ENCODE measurements at places on chromosomes 5 and 9.

GRCh38 chr5:67066815-67067214 is 129.8 kb downstream of the CD180 start:
- DNase-seq = no peak

DNA sequence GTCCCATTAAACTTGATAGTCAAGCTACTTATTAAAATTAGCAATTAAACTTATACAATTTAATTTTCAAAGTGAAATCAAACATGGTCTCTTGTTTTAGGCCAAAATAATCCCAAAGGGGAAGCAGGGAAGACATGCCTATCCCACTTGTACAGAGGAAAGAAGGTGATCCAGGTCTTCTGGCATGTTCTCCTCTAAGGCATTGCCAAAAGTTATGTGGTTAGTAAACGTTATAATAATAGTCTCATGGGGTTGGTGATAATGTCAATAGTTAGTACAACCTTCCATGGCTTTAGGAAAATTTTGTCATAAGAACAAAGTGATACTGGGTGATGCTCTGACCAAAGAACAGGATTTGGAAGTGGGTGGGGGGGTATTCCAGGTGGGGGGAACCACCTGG is 52.8 kb downstream of the ROR2 start:
- DNase-seq = no peak

DNA sequence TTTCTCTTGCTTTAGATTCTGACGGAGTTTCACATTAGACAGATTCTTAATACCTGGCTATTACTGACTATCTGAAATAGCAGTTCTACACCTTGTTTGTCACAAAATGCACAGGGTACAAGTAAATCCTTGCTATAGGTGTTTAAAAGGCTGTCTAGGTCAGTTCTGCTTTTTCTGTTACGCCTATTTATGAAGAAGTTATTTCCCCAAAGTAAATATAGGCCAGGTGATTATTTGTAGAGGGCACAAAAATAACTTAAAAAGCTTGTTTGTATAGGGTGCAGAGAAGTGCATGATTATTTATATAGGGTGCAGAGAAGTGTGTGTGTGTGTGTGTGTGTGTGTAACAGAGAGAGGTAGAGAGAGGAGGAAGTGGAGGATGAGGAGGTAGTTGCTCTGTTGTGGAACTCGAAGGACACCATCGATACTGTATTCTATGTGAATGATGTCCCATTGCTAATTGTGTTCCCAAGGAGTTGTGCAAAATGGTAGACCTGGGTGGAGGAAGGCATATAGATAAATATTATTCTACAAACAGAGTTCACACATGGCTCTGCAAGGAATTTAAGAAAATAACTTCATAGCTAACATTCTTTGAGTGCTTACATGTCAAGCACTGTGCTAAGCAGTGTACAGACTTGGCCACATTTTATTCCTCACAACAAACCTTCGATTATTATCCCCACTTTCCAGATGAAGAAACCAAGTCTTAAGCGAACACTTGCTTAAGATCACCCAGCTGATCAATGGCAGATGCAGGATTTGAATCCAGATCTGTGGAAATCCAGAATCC is 96.3 kb upstream of the EQTN start:
- DNase-seq = no peak

DNA sequence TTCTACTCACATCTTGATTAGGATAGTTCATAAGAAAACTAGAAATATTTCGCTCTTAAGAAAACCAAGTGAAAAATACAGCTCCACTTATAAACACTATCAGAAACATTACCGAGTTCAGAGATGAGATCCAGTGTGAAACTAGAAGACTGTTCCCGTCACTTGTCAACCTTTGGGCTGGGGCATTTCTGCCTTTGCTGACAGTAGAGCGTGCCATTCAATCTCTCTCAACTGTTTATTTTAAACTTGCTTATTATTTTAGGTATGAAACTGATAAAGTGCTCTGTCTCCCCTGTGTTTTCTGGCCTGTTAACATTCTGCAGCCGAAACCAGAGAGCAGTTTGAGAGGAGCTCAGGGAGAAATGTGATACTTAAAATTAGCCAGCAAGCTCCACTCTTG is 16.7 kb downstream of the MRRF start:
- no peak for DNase-seq

GRCh38 chr5:60806591-60807243 is 37.4 kb downstream of the ELOVL7 start:
- no peak for DNase-seq

GRCh38 chr5:120382833-120383232 is 81.3 kb upstream of the PRR16 start:
- DNase-seq = no peak

DNA sequence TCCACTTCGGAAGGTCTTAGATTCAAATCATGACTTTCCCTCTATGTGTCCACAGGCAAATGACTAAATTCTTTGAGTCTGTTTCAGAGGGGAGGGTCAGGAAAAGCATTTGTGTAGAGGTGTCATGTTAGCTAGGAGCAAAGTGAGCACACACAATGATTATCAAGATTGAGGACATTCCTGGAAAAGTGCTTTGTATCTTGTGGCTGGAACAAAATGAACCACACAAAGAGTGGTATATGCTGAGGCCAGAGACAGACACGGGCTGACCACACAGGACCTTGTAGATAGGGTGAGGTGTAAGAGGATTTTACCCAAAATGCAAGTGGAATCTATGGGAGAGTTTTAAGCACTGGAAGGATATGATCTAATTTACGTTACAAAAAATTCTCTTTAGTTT is 245.3 kb upstream of the NMUR2 start:
- DNase-seq = no peak

- no peak for DNase-seq
Measured at GRCh38 chr9:97321691-97322090, 14.2 kb downstream of the CCDC180 start.

DNA sequence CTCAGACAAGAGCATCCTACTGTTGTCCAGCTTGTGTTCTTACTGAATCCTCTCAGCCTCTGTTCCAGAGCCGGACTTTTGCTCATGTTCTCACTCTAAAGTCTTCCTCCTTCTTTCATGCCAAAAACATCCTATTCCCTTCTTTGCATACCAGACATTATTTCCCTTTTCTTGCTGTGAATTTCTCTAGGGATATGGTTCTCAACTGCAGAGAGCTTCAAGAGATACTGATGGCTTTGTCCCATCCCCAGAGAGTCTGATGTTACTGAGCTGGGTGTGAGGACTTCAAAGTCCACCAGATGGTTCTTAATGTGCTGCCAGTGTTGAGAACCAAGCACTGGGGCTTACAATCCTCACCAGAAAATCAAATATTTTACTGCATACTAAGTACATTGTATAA is 98.6 kb upstream of the FER start:
- DNase-seq = no peak

- no peak for DNase-seq
Measured at GRCh38 chr5:77620405-77620804, 18.1 kb downstream of the OTP start.

GRCh38 chr5:147359101-147359500 is 124.3 kb downstream of the STK32A start:
- no peak for DNase-seq

DNA sequence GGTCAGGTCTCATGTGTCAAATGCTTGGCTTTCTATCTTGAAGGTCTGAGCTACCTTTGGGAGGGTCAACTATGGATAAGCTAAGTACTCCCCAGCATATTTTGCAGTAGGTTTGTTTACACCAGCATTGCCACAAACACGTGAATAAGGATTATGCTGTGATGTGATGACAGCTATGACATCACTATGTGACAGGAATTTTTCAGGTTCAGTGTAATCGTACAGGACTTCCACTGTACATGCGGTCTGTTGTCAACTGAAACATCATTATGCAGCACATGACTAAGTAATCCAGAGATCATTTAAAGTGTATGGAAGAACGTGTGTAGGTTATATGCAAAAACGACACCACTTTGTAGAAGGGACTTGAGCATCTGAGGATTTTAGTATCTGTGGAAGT is 104.0 kb downstream of the FSTL4 start:
- DNase-seq = no peak

DNA sequence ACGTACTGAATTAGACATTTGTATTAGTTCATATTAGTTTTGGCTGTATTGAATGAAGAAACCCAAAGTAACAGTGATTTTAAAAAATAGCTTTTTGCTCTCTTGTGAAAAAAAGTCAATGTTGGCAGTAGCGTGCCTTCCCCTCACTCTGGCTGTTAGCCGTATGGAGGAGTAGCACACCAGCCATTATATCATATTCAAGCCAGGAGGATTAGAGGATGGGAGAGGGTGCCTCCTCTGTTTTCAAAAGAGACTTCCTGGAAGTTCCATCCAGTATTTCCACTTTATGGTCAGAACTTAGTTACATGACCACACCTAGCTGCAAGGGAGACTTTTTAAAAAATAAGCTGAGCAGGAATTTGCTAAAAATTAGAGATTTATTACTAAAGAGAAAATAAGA is 41.2 kb downstream of the GPR21 start:
- no peak for DNase-seq

- no peak for DNase-seq
Measured at GRCh38 chr5:53359916-53360517, 120.4 kb upstream of the FST start.

GRCh38 chr5:64026493-64026892 is 64.2 kb upstream of the HTR1A start:
- no peak for DNase-seq

- DNase-seq = no peak
Measured at GRCh38 chr5:32329395-32329834, 16.7 kb upstream of the MTMR12 start.

- no peak for DNase-seq
Measured at GRCh38 chr9:17613758-17614157, 34.9 kb downstream of the SH3GL2 start.
